ENCODE measurements at places on chromosomes 4 and X. TPM values are rescaled to one million over a fixed set of nuclear protein-coding genes. Genes with fewer than 3 reads are reported as not detected.

GRCh38 chrX:13690836-13691235 lies 1.9 kb downstream of the RAB9A start:
- no peaks in the 10 kb centered on the region for H3K36me3 ChIP-seq
- peaks cover 18% of the 10 kb centered on the region for H3K4me1 ChIP-seq
- H3K4me3 ChIP-seq = no peak overlapping the region
- H3K27ac ChIP-seq = no peak overlapping the region
- no peaks in the 10 kb centered on the region for H3K27me3 ChIP-seq
- DNase-seq = no peak

DNA sequence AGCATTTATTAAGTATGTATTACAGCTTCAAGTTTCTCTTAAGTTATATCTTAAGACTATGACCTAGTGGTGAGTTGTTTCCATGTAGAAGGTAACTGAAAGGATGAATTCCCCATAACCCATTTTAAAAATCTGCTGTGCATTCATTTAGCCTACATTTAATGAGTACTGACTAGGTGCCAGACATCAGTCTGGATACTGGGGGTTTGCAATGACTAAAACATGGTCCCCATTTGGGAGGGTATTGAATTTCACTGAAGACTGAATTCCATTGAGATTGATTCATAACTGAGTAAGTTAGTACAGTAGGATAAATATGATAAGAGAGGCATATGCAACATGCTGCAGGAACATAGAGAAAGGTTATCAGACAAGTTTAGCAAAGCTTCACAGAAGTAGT lies 241.5 kb downstream of the FRAS1 start:
- no peak overlapping the region for H3K27ac ChIP-seq
- H3K27me3 ChIP-seq = no peaks in the 10 kb centered on the region
- no peaks in the 10 kb centered on the region for H3K36me3 ChIP-seq
- H3K4me1 ChIP-seq = peaks cover 14% of the 10 kb centered on the region
- DNase-seq = no peak

The ERCC6L gene
- not detected for total RNA-seq

DNA sequence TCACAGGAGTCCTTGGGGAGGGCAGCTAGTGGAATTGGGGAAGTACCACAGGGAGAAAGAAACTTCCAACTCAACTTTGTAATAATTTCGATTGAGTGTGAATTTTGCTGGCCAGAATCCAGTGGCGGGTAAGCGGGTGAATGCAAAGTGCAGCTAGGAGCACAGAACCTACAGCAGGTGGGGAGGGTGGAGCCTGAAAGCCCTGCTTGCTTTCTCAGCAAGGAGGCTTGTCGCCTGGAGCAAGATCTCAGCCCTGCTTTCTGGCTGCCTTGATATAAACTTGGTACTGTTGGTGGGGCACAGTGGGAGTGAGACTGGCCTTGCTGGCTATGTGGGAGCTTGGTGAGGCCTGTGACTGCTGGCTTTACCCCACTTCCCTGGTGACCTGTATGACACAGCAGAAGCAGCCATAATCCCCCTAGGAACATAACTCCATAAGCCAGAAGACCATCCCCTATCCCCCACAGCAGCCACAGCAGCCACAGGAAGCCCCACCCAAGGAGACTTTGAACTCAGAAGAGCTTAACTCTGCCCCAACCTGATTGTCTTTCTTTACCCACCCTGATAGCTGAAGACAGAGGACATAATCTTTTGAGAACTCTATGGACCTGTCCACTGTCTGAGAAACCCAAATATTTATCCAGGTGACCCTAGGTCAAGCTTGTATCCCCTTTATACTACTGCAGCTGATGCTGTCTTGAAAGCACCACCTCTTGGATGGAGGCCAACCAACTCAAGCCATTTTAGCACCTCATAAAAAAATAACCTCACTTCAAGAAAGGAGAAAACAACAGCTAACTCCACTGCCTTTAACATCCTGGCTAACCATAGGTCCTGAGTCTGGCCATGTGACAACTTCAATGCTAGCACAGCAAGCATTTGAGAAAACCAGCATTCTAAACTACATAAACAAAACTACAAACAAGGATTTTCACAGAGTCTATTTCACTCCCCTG lies 87.2 kb upstream of the PDE5A start:
- no peak for DNase-seq
- H3K36me3 ChIP-seq = no peaks in the 10 kb centered on the region
- H3K4me1 ChIP-seq = no peaks in the 10 kb centered on the region
- no peak overlapping the region for H3K4me3 ChIP-seq
- H3K27me3 ChIP-seq = no peaks in the 10 kb centered on the region

DNA sequence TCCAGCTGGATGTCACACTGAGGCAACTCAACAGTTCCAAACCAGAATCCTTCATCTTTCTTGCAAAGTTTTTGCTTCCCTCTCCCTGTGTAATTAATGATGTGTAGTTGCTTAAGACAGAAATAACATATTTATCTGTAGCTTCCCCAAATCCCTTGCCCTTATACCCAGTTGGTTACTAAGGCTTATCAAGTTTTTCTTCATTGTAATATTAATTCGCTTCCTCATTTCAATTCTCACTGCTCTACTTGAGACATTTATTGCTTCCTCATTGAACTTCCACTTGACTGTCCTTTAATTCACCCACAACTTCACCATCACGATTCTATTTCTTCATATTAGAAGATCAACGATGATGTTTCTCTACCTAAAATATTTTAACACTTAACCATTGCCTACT lies 386.6 kb upstream of the CPEB2 start:
- no peaks in the 10 kb centered on the region for H3K36me3 ChIP-seq
- no peak overlapping the region for H3K4me3 ChIP-seq
- H3K27me3 ChIP-seq = no peaks in the 10 kb centered on the region
- no peak overlapping the region for H3K27ac ChIP-seq
